ENCODE measurements at places on chromosomes 3 and 15. TPM values are rescaled to one million over a fixed set of nuclear protein-coding genes. Genes with fewer than 3 reads are reported as not detected.

PTH1R gene
- 63.0 TPM for total RNA-seq

PRTG gene
- 14.3 TPM for total RNA-seq

DNA sequence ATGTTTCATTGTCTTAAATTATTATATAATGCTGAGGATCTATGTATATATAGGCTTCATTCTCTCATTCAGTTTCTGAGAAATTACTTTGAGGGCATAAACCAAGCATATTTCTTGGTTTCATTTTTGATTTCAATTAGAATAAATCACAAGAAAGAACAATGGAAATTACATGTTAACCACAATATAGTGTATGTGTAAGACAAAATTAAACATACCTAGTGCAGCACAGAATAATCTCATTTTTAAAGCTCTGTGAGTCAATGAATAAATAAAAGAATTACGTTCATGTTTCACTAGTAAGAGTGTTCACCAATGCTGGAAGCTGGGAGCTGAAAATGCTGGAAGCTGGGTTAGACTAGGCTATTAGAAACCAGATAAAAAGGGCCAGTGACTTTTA is 72.8 kb downstream of the UBE3A start:
- H3K4me3 ChIP-seq, result no peak overlapping the region
- peaks cover 27% of the 10 kb centered on the region for H3K36me3 ChIP-seq
- H3K27me3 ChIP-seq, result no peaks in the 10 kb centered on the region
- DNase-seq, result no peak
- no peak overlapping the region for H3K27ac ChIP-seq

GRCh38 chr3:14534516-14535191 is 5.5 kb downstream of the GRIP2 start:
- peaks cover 14% of the 10 kb centered on the region for H3K4me1 ChIP-seq
- no peaks in the 10 kb centered on the region for H3K36me3 ChIP-seq
- no peak for DNase-seq
- H3K4me3 ChIP-seq, result peak overlapping the region; percentile 26

- H3K4me1 ChIP-seq, result peaks cover 5% of the 10 kb centered on the region
- no peak for DNase-seq
- H3K36me3 ChIP-seq, result no peaks in the 10 kb centered on the region
- peak overlapping the region; percentile 46 for H3K27ac ChIP-seq
- no peak overlapping the region for H3K4me3 ChIP-seq
Observed at GRCh38 chr3:59341459-59341858, 291.6 kb upstream of the CFAP20DC start.

DNA sequence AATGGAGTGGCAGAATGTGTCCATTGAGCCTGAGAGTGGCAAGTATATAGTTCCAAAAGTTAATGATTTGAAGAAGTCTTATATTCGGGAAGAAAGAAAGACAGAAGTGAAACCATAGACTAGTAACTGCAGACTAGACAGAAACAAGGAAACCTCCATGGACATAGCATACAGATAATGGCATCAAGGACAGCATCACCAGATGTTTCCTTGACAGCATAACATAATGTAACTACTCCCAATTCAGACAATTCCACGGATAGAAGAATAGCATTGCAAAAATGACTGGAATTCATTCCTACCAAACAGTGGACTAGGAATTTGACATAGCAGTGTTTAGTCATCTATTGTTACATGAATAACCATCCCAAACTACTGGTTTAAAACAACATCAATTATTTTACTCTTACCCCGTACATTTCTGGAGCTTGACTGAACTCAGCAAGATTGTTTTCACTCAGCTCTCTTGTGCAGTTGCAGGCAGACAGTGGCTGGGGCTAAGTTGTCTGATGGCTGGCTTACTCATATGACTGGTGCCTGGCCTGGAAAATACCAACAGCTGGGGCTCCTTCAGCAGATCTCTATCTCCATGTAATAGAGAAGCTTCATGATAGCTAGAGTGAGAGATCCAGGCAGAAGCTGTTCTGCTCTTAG is 109.7 kb upstream of the GADL1 start:
- H3K36me3 ChIP-seq, result no peaks in the 10 kb centered on the region
- no peak overlapping the region for H3K4me3 ChIP-seq
- no peaks in the 10 kb centered on the region for H3K27me3 ChIP-seq
- DNase-seq, result no peak
- H3K27ac ChIP-seq, result no peak overlapping the region
- H3K4me1 ChIP-seq, result peaks cover 12% of the 10 kb centered on the region
